ENCODE measurements at places on chromosomes 6 and 20.
A peak's percentile ranks its signal among the peaks of the same experiment; 100 is the strongest.

GRCh38 chr6:105849746-105850145, 236.4 kb upstream of the PRDM1 start:
- peaks cover 11% of the 10 kb centered on the region for H3K4me1 ChIP-seq
- H3K27ac ChIP-seq = no peak overlapping the region
- no peak for DNase-seq
- no peaks in the 10 kb centered on the region for H3K36me3 ChIP-seq
- no peaks in the 10 kb centered on the region for H3K27me3 ChIP-seq

DNA sequence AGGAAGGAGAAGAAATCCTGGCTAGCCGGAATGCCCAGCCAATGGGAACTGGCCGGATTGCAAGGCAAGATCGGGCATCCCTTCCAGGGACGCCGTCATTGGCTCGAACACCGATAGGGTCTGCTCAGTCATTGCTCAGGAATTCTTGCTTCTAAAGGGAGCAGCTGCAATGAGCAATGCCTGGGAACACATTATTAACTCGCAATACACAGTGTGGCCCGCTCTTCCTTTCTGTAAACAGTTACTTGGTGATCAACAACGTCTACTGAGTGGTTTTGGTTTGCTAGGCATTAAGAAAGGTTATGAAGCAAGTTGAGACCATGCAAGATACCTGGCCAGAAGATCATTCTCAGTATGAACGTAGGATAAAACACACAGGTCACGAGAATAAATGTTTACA, 165.4 kb upstream of the CITED2 start:
- H3K4me3 ChIP-seq = no peak overlapping the region
- no peaks in the 10 kb centered on the region for H3K36me3 ChIP-seq
- H3K27me3 ChIP-seq = no peaks in the 10 kb centered on the region
- peaks cover 2% of the 10 kb centered on the region for H3K4me1 ChIP-seq

DNA sequence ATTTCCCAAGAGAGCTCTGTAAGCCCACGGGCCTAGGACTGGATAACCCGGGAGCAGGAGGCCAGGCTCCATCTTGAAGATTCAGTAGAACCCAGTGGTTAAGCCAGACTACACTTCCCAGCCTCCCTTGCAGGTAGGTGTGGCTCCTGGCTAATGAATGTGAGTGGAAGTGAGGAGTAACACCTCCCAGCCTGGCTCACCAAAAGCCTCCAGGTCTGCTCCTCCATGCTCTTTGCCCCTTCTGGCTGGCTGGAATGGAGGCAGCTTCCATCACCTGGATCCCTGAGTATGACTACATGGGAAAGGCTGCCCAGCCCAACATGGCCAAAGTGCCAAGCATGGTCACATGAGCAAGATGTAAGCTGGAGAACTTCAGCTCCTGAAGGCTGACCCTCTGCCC, 9.7 kb downstream of the LRRN4 start:
- peaks cover 24% of the 10 kb centered on the region for H3K36me3 ChIP-seq
- H3K27ac ChIP-seq = no peak overlapping the region
- no peak for DNase-seq
- H3K27me3 ChIP-seq = no peaks in the 10 kb centered on the region
- H3K4me1 ChIP-seq = no peaks in the 10 kb centered on the region
- no peak overlapping the region for H3K4me3 ChIP-seq

GRCh38 chr6:152273638-152274037, 363.5 kb downstream of the SYNE1 start:
- H3K27me3 ChIP-seq = no peaks in the 10 kb centered on the region
- peaks cover 13% of the 10 kb centered on the region for H3K4me1 ChIP-seq
- no peak for DNase-seq

GRCh38 chr20:47032933-47033578, 138.4 kb downstream of the EYA2 start:
- no peaks in the 10 kb centered on the region for H3K4me1 ChIP-seq
- H3K36me3 ChIP-seq = no peaks in the 10 kb centered on the region
- H3K4me3 ChIP-seq = no peak overlapping the region
- H3K27ac ChIP-seq = no peak overlapping the region

GRCh38 chr6:87817183-87817582, 115.2 kb upstream of the AKIRIN2 start:
- H3K27ac ChIP-seq = no peak overlapping the region
- no peaks in the 10 kb centered on the region for H3K4me1 ChIP-seq
- H3K27me3 ChIP-seq = no peaks in the 10 kb centered on the region
- H3K4me3 ChIP-seq = no peak overlapping the region

- H3K4me1 ChIP-seq = peaks cover 10% of the 10 kb centered on the region
- no peak for DNase-seq
- H3K4me3 ChIP-seq = no peak overlapping the region
- no peaks in the 10 kb centered on the region for H3K36me3 ChIP-seq
These were observed 4.1 kb upstream of the EFHC1 start for GRCh38 chr6:52415917-52416628.

GRCh38 chr6:105952772-105953690, 133.1 kb upstream of the PRDM1 start:
- no peak overlapping the region for H3K4me3 ChIP-seq
- DNase-seq = peak; percentile 8
- H3K27me3 ChIP-seq = no peaks in the 10 kb centered on the region
- H3K27ac ChIP-seq = no peak overlapping the region

GRCh38 chr6:145670311-145670710, 65.0 kb downstream of the EPM2A start:
- DNase-seq = no peak
- no peak overlapping the region for H3K4me3 ChIP-seq
- H3K27ac ChIP-seq = no peak overlapping the region
- no peaks in the 10 kb centered on the region for H3K27me3 ChIP-seq
